ENCODE measurements at places on chromosomes 5 and 9. TPM values are rescaled to one million over a fixed set of nuclear protein-coding genes. Genes with fewer than 3 reads are reported as not detected.

Gene IL13
- total RNA-seq, result 16.3 TPM

Gene DNAJC21
- total RNA-seq, result 77.3 TPM

Gene TMEM8B
- 8.4 TPM for total RNA-seq

Gene GPR150
- 1.1 TPM for total RNA-seq

Gene OCLN
- total RNA-seq, result 2.8 TPM

Gene PRUNE2
- total RNA-seq, result 1.5 TPM

Gene FAM151B
- 0.35 TPM for total RNA-seq

Gene MARCOL
- total RNA-seq, result not detected

All from activated T-cell treated with anti-CD3 and anti-CD28 coated beads, Interleukin-2, amount 50 U/mL, for 72 hours (primary cell).